ENCODE measurements at places on chromosomes 3 and 15. TPM values are rescaled to one million over a fixed set of nuclear protein-coding genes. Genes with fewer than 3 reads are reported as not detected.

CSPG5 gene
- total RNA-seq, result 3.8 TPM

SPG21 gene
- 123 TPM for total RNA-seq

MSL2 gene
- 25.8 TPM for total RNA-seq

LDHAL6B gene
- total RNA-seq, result not detected

DUOXA1 gene
- total RNA-seq, result 96.7 TPM

GPR176 gene
- 4.9 TPM for total RNA-seq

ANKDD1A gene
- total RNA-seq, result 6.3 TPM

STX19 gene
- 4.8 TPM for total RNA-seq

DCBLD2 gene
- total RNA-seq, result 57.1 TPM

DNA sequence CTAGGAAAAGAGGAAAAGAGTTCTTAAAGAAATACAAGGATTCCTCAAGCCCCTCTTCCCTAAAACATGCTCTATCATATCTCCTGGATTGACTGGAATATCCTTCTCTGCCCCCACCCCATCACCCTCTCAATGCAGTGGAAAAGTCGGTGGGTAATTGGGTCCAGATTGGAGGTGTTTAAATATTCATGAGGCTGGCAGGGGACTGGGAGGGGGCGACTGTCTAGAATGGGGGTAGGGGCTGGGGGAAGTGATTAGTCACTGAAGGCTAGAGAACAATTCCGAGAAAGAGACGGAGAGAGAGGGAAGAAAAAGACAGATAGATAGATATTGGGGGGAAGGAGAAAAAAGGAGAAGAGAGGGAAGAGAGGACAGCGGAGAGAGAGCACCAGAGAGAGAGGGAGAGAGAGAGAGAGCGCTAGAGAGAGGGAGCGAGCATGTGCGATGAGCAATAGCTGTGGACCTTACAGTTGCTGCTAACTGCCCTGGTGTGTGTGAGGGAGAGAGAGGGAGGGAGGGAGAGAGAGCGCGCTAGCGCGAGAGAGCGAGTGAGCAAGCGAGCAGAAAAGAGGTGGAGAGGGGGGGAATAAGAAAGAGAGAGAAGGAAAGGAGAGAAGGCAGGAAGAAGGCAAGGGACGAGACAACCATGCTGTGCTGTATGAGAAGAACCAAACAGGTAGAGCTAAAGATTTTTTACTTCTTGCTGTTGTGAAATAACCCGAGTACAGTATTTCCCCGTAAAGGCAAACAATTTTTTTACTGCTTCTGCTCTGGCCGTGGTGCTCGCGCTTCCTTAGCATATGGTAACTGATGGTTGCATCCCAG is at the start of gene GAP43:
Gene GAP43 (plus strand): TSS at position 467 of the 825 bp plus-strand sequence. CDS start 180 bp downstream, at position 647.
- no peak within 1 kb of the TSS for H3K27ac ChIP-seq
- peak; percentile 37 for DNase-seq
- H3K27me3 ChIP-seq, result peaks cover 41% of the 10 kb centered on the region

- no peak overlapping the region for H3K27ac ChIP-seq
- H3K4me1 ChIP-seq, result peaks cover 8% of the 10 kb centered on the region
- no peaks in the 10 kb centered on the region for H3K27me3 ChIP-seq
- no peaks in the 10 kb centered on the region for H3K36me3 ChIP-seq
- DNase-seq, result no peak
Observed at GRCh38 chr3:156659260-156659659, 15.1 kb upstream of the TIPARP start.

DNA sequence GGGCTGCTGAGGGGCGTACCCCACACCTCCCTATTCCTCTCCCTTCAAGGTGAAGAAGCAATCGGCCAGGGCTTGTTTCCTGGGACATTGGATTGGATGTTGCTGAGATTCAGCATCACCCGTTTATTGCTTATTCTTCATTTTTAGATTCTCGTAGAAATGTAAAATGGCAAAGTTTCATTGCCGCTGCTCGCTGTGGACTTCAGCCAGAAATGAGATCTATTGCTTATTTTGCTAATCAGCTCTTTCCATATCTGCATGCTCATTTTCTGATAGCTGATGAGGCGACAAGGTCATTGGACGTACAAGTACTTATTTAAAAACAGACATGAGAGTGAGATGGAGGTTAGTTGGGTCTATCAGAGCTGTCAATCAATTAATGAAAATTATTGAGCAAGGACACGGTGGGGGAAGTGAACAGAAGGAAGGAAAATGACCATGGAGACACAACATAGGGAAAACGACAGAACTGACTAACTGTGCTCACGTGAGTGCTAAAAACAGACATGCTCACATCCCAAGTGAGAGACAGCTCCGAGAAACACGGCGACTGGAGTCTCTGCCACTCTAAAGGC is 471.2 kb downstream of the NR2F2 start:
- H3K27ac ChIP-seq, result no peak overlapping the region
- H3K36me3 ChIP-seq, result no peaks in the 10 kb centered on the region
- no peak overlapping the region for H3K4me3 ChIP-seq
- DNase-seq, result peak; percentile 13
- H3K4me1 ChIP-seq, result no peaks in the 10 kb centered on the region

- H3K4me1 ChIP-seq, result peaks cover 8% of the 10 kb centered on the region
- no peak for DNase-seq
- H3K27ac ChIP-seq, result no peak overlapping the region
- peak overlapping the region; percentile 39 for H3K4me3 ChIP-seq
- H3K36me3 ChIP-seq, result no peaks in the 10 kb centered on the region
Observed at GRCh38 chr3:158105119-158105709, 1.0 kb downstream of the SHOX2 start.

DNA sequence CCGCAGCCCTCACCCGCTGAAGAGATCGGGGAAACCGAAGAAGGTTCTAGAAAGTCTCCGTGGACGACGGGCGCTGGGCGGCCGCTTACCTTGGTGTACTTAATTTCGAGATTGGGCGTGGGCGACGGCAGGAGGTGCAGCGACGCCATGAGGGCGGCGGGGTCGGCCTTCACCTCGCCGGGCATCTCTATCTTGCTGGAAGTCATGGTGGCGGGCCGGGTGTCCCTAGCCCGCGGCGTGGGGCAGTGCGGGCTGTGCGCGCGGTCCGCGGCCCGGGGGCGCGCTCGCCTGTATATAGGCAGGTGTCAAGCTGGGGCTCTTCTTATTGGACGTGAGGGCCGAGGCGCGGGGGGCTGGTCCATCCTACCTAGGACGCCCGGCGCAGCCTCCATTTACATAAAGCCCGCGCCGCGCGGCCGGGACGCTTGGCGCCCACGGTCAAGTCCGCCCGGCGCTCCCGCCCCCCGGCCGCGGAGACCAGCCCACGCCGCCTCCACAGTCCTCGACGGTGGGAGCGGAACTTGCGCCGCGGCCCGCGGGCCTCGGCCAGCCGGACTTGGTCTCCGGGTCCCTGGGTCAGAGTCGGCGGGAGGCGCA is at the start of gene ALDH1A2:
Gene ALDH1A2 (minus strand): TSS at position 267 of the 597 bp plus-strand sequence. CDS start 61 bp downstream, at position 206.
- no peaks in the 10 kb centered on the region for H3K36me3 ChIP-seq
- H3K4me1 ChIP-seq, result peaks cover 20% of the 10 kb centered on the region
- H3K27ac ChIP-seq, result no peak within 1 kb of the TSS
- peaks cover 95% of the 10 kb centered on the region for H3K27me3 ChIP-seq

- no peaks in the 10 kb centered on the region for H3K27me3 ChIP-seq
- no peaks in the 10 kb centered on the region for H3K36me3 ChIP-seq
- H3K4me3 ChIP-seq, result no peak overlapping the region
- no peak overlapping the region for H3K27ac ChIP-seq
Observed at GRCh38 chr3:155032918-155033317, 47.2 kb upstream of the MME start.

GRCh38 chr3:139457066-139457465 is 19.2 kb downstream of the RBP2 start:
- no peak for DNase-seq
- H3K27ac ChIP-seq, result no peak overlapping the region
- H3K36me3 ChIP-seq, result no peaks in the 10 kb centered on the region
- no peaks in the 10 kb centered on the region for H3K4me1 ChIP-seq
- no peak overlapping the region for H3K4me3 ChIP-seq

GRCh38 chr3:116618138-116618537 is 91.4 kb upstream of the TUSC7 start:
- H3K4me3 ChIP-seq, result no peak overlapping the region
- H3K27me3 ChIP-seq, result no peaks in the 10 kb centered on the region
- DNase-seq, result no peak
- no peaks in the 10 kb centered on the region for H3K4me1 ChIP-seq
- no peak overlapping the region for H3K27ac ChIP-seq

DNA sequence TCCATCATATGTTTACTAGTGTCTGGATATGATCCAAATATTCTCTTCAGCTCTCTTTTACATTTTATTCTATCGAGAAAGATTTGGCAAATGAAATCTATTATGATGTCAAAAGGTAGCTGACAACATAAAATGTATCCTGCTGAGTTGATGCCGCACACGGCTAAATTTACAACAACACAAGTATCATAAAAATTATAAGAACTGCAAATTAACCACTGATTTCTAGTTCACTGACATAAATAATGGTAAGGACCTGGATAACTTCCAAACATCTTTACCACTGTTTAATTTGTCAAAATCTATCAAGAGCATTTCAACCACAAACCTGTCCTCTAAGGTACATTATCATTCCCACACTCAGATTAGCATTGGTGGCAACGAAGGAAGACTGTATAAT is 244.5 kb downstream of the FOXP1 start:
- H3K36me3 ChIP-seq, result no peaks in the 10 kb centered on the region
- no peak overlapping the region for H3K27ac ChIP-seq
- H3K4me1 ChIP-seq, result no peaks in the 10 kb centered on the region
- H3K4me3 ChIP-seq, result no peak overlapping the region

- no peaks in the 10 kb centered on the region for H3K4me1 ChIP-seq
- no peaks in the 10 kb centered on the region for H3K27me3 ChIP-seq
- H3K27ac ChIP-seq, result no peak overlapping the region
Observed at GRCh38 chr3:3907023-3907422, 107.8 kb downstream of the LRRN1 start.

DNA sequence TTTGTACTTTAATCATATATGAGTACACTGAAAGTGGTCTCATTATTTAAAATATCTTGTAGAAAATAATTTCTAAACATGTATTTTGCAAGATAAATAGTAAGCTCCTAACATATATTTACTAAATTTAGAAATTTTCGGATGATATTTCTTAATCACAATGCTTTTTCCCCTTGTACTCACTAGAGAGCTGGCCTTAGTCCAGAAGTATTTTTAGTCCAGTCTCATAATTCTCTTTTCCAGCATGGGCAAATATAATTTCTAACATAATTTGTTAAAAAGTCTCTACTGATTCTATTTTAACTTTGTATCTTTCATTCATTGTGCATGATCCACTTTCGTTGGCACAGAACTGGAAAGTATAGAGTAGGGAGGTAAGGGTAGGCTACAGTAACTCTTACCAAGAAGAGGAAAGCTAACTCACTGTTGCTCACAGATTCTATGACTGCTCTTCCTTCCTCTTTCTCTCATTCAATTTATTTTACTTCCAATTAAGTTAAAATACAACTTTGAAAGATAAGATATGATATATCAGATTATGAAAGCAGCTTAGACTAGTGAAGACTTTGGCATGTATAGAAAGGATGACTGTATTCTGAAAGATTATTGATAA is 39.3 kb downstream of the FGF7 start:
- H3K36me3 ChIP-seq, result no peaks in the 10 kb centered on the region
- H3K27ac ChIP-seq, result no peak overlapping the region
- peaks cover 10% of the 10 kb centered on the region for H3K4me1 ChIP-seq

- H3K4me3 ChIP-seq, result no peak overlapping the region
- no peak for DNase-seq
- H3K27ac ChIP-seq, result no peak overlapping the region
- no peaks in the 10 kb centered on the region for H3K27me3 ChIP-seq
Observed at GRCh38 chr3:18747383-18747782, 322.2 kb upstream of the SATB1 start.

DNA sequence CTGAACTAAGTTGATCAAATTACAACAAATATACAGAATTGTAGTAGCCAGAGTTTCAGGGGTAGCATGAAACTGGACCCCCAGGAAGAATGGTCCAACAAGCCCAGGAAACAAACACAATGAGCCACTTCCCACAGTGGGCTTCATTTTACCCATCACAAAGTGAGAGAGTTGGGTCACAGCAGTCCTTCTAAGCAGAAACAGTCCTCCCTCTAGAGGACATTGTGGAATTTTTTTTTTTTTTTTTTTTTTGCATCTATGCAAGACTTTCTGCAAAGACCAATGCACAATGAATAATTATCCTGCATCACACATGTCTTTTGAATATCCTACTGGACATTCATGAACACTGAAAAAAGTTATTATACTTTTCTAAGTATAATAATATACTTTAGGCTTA is 73.8 kb upstream of the ATP13A5 start:
- no peak for DNase-seq
- H3K4me1 ChIP-seq, result no peaks in the 10 kb centered on the region
- H3K36me3 ChIP-seq, result no peaks in the 10 kb centered on the region
- no peak overlapping the region for H3K4me3 ChIP-seq
- no peaks in the 10 kb centered on the region for H3K27me3 ChIP-seq
- no peak overlapping the region for H3K27ac ChIP-seq

DNA sequence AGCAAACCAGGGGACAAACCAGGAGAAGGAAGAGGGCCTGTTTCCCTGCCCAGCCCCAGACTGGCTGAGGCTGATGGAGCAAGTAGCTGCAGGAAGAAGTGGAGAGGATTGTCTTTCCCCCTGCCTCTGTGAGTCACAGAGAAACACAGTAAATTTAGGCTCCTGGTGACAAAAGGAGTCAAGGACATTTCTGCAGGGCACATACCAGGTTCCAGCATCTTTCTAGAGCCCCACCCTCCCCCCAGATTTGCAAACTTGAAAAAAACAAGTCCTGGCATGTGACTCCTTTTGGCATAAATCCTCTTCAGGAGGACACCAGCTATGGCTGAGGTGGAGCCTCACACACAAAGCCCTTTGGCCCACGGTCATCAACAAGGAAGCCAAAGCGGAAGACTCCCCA is 17.8 kb downstream of the PLD1 start:
- H3K4me3 ChIP-seq, result no peak overlapping the region
- no peaks in the 10 kb centered on the region for H3K27me3 ChIP-seq
- H3K4me1 ChIP-seq, result peaks cover 41% of the 10 kb centered on the region
- peak overlapping the region; percentile 51 for H3K27ac ChIP-seq

GRCh38 chr15:33204087-33204486 is 9.6 kb upstream of the FMN1 start:
- H3K27ac ChIP-seq, result no peak overlapping the region
- no peaks in the 10 kb centered on the region for H3K4me1 ChIP-seq
- no peak overlapping the region for H3K4me3 ChIP-seq
- DNase-seq, result no peak

GRCh38 chr3:49005998-49006397 is 1.2 kb upstream of the WDR6 start:
- H3K27ac ChIP-seq, result no peak overlapping the region
- DNase-seq, result no peak
- peaks cover 6% of the 10 kb centered on the region for H3K4me1 ChIP-seq
- H3K36me3 ChIP-seq, result no peaks in the 10 kb centered on the region
- H3K4me3 ChIP-seq, result no peak overlapping the region

- DNase-seq, result no peak
- no peak overlapping the region for H3K4me3 ChIP-seq
- H3K27me3 ChIP-seq, result peaks cover 42% of the 10 kb centered on the region
- no peak overlapping the region for H3K27ac ChIP-seq
Observed at GRCh38 chr3:89116476-89116875, 9.1 kb downstream of the EPHA3 start.

- no peaks in the 10 kb centered on the region for H3K27me3 ChIP-seq
- H3K4me1 ChIP-seq, result peaks cover 20% of the 10 kb centered on the region
- H3K36me3 ChIP-seq, result peaks cover 42% of the 10 kb centered on the region
- DNase-seq, result no peak
- no peak overlapping the region for H3K4me3 ChIP-seq
- H3K27ac ChIP-seq, result no peak overlapping the region
Observed at GRCh38 chr15:41948490-41948889, 23.9 kb downstream of the EHD4 start.
